ENCODE measurements at places on chromosomes 1 and 21.

DNA sequence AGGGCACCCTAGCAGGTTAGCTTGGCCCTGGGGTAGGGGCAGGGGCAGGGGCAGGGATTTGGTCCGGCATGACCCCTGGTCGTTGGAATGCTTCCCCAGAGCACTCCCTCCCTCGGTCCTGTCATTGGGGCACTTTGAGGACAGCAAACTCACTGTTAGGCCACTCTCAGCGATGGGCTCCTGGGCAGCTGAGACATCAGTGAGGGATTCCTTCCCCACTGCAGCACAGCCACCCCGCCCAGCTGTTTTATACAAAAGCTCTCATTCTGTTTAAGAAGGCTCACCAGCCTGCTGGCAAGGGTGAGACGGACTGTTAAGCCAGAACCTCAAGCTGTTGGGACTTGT, 86.9 kb upstream of the F3 start:
- no peak for DNase-seq

GRCh38 chr1:162065016-162065415, 4.5 kb upstream of the NOS1AP start:
- DNase-seq = no peak

- no peak for DNase-seq
Measured at GRCh38 chr1:201673915-201674314, 135.0 kb downstream of the NAV1 start.

GRCh38 chr1:114467491-114467890, 43.5 kb downstream of the TRIM33 start:
- no peak for DNase-seq

DNA sequence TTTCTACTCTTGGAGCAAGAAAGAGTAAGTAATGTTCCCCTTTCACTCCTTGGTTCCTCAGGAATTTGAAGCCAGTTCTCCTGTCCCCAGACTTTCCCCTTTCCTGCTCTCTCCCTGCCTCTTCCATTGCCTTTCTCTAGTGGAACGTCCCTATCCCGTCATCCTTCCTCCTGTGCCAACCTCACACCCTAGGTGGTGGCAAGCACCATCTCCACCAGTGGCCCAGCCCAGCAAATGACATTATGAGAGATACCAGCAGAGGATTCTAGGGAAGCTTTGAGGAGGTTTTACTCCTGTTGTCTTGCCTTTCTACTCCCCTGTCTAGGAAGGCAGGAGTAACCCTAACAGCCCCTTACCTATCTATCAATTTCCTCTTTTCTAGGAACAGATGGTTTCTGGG, 8.1 kb upstream of the TACSTD2 start:
- no peak for DNase-seq

- no peak for DNase-seq
Measured at GRCh38 chr1:202282596-202283283, 59.0 kb downstream of the UBE2T start.

- DNase-seq = peak; percentile 88
Measured at GRCh38 chr1:154304664-154305337, 16.1 kb upstream of the AQP10 start.

DNA sequence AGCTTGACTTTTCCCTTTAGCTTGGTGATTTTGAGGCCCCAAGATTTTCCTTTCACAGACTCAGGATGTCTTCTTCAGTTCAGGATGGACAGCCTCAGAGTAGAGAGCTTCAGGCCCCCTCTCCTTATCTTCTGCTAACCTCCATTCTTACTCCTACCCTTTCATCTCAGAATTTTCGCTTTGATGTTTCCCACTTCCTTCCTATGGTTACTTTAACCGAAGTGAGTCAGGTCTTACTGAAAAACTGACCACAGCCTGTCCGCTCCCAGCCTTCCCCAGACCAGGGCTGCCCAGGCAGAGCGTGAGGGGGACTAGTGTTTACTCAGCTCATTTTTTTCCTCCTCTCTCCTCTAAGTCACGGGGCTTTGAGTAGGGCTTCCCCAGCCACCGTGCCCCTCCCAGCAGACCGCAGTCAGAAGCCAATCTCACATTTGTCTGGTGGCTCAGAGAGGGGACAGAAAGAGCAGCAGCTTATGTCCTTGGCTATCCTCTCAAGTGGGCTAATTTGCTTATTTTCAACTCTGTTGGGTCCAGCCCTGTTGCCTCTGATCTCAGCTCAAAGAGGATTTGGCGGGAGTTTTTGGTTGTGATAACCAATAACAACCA, 4.2 kb upstream of the IL19 start:
- DNase-seq = peak; percentile 83

- no peak for DNase-seq
Measured at GRCh38 chr1:66443793-66444192, 90.2 kb upstream of the SGIP1 start.

Measured in kidney tubule cell (primary cell).